ENCODE measurements at places on chromosomes 2 and 18. TPM values are rescaled to one million over a fixed set of nuclear protein-coding genes. Genes with fewer than 3 reads are reported as not detected.

GRCh38 chr2:218229239-218229638 is 12.2 kb downstream of the ARPC2 start:
- no peak for DNase-seq

DNA sequence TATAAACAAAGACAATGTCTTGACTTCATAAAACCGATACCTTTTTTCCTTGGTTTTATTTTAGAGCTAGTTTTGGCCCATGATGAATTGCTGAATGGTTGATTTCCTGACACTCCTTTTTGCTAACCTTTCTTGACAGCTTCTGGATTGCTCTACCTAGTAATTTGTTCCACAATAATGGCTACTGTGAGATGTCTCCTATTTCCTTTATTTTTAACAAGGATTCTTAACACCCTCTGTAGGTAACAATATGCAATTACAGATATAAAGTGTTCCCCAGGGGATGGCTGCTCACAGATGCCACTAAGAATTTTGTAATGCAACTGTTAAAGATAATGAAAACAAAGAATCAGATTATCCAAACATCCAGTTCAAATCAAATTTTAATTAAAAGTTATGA is 100.8 kb upstream of the ATP5MC3 start:
- no peak for DNase-seq

PRKAG3 gene
- not detected for total RNA-seq

- no peak for DNase-seq
Observed at GRCh38 chr2:191795715-191796114, 51.2 kb downstream of the CAVIN2 start.

GRCh38 chr2:199704358-199705238 is 146.4 kb downstream of the FTCDNL1 start:
- DNase-seq: peak; percentile 46

- no peak for DNase-seq
Observed at GRCh38 chr2:26489213-26489850, 11.4 kb upstream of the OTOF start.

Measured in stomach (tissue), 19 donors.